ENCODE measurements at places on chromosomes 3 and 15.

DNA sequence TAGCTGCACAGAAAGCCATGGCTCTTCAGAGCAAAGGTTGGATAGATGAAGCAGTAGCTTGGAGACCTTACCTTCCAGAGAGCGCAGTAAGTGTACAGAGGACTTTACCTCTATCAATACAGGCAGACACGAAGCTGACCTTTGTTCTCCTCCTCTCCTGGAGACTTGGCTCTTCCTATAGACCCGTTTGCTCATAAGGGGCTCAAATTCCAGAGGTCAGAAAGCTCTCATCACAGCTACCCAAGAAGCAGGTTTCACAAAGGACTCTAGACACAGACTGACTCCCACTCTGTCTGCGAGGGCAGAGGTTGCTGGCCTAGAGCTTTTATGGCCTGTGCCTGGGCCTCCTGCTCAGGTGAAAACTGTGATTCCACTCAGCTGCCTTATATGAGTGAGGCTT is 35.4 kb upstream of the TOPAZ1 start:
- no peak for DNase-seq

DNA sequence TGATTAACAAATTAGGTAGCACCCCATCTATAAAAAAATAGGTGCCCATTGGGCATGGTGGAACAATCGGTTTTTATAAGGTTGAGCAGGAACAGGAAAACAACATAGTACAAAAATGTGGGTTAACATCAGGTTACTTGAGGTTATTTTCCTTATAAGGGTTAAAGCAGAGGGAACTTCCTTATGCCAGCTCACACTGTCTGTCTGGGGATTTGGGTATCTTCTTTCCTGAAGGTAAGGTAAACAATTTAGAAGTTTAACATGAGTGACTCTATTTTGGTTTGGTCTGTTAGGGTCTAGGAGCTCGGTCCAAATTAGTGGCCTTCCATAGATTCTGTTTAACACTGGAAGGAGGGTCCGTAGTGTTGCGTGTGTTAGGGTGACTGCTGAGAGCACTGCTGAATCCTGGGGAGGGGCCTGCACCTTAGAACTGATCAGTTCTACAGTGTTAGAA is 14.7 kb downstream of the CHD2 start:
- peak; percentile 31 for DNase-seq

GRCh38 chr15:101049282-101049681 is 130.1 kb downstream of the LRRK1 start:
- DNase-seq = no peak

DNA sequence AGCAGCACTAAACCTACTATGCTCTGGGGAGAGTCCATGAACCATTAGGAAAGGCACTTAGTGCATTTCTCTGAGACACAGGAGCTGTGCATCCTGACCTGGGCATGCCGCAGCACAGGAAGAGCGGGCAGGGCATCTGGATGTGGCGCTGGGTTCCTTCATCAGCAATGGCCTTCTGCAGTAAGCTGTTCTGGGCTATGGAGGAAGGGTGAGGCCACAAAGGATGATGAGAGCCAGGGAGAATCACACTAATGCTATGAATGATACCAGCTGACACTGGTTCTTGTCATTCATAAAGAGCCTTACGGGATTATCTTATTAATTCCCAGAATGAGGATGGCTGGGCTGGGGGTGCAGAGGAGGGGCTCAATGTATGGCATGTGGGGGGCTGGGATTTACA is 12.7 kb upstream of the SCN10A start:
- no peak for DNase-seq

GRCh38 chr3:59865351-59865750 is 815.5 kb upstream of the CFAP20DC start:
- DNase-seq = no peak

- DNase-seq = no peak
Observed at GRCh38 chr3:122094125-122094524, 39.0 kb downstream of the CD86 start.

GRCh38 chr3:194503081-194503531 is 16.3 kb upstream of the ATP13A3 start:
- DNase-seq = no peak

DNA sequence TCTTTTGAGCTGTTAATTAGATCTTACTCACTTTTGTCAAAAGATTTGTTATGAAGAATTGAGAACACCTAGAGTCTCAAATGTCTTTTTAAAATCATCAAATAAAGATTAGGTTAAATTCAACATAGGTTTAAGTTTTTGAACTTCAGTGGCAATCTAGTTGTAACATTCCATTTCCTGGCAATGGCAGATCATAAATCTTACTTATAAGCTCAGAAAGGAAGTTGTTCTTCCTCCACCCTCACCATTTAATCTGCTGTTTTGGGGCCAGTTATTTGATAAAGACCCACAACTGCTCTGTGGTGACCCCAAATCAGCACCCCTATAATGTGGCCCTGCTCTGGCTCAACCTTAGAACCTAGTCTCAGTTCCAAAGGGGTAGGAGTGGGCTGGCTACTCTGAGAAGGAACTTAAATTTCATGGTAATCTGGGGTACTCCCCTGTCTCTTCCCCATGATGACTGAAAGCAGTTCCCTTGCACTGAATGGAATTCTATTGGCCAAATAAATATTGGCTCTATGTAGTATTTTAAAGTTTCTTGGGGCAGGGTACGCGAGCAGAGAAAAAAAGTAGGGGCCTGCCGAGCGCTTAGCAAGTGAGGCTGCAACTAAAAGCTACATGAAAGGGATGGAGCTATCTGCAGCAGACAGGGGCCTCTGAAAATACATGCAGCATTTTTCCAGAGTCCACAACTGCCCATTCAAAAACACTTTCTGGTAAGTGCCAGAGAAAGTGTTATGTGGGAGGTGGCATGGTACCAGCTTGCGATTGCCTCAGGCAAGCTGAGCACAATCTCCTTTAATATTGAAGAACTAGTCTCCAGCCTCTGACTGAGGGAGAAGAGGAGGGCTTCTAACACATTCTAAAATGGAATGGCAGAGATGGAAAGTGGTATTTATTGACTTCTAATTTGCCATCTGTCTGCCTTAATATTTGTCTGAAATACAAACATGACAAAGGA is 103.6 kb upstream of the RASGRP1 start:
- no peak for DNase-seq

DNA sequence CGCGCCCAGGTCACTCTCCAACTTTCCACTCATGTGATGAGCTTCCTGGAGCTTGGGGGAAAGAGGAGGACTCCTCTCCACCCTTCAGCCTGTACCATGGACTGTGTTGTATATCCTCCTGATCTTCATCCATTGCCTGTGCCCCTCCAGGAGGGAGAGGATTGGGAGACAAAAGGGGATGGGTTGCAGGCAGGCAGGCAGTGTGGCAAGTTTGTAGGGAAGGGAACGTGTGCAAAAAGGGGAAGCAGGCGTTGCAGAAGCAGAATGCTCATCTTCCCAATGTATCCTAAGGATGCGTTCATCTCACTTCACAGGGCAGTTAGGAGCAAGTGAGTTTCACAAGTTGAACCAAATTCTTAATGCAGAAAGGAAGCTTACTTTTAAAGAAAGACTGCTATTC is 28.1 kb upstream of the GHSR start:
- DNase-seq = no peak

GRCh38 chr3:151276687-151277042 is 1.7 kb downstream of the P2RY14 start:
- DNase-seq = no peak

- DNase-seq = peak; percentile 91
Observed at GRCh38 chr3:65963787-65964677, 74.7 kb downstream of the MAGI1 start.

DNA sequence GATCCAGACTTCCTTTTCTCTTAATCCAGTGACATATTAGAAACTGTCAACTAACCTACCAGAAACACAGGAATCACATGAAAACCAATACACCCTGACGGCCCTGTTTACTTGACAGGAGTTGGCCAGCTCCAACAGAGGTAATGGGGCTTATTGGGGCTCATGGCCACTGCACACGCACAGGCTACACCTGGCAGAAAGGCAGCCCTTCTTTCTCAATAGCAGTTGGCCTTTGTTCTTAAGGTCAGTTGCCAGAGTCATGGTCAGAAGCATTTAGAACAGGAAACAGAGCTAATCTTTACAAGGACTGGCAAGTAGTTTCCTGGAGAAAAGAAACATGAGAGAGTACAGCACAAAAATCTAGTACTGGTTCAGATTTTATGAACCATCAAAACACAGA is 181.8 kb downstream of the MAGI1 start:
- no peak for DNase-seq

- no peak for DNase-seq
Observed at GRCh38 chr3:189570916-189571315, 60.3 kb upstream of the TP63 start.

- no peak for DNase-seq
Observed at GRCh38 chr3:123741041-123741511, 143.1 kb downstream of the MYLK start.

DNA sequence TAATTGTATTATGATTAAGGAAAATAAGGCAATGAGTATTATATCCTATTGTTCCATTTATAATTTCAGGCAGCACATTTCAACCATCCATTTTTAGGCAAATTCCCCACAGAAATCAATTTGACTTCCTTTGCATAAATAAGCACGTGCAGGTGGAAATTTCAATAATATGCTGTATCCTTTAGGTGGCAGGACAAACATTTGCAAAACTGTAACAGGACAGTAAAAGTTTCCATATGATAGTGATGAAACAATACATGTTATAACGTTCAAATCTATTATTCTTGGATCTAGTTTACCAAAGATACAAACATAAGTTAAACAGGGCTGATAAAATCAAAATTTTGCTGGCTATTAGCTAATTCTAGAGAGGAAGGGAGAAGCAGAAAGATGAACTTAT is 8.5 kb downstream of the UACA start:
- no peak for DNase-seq

DNA sequence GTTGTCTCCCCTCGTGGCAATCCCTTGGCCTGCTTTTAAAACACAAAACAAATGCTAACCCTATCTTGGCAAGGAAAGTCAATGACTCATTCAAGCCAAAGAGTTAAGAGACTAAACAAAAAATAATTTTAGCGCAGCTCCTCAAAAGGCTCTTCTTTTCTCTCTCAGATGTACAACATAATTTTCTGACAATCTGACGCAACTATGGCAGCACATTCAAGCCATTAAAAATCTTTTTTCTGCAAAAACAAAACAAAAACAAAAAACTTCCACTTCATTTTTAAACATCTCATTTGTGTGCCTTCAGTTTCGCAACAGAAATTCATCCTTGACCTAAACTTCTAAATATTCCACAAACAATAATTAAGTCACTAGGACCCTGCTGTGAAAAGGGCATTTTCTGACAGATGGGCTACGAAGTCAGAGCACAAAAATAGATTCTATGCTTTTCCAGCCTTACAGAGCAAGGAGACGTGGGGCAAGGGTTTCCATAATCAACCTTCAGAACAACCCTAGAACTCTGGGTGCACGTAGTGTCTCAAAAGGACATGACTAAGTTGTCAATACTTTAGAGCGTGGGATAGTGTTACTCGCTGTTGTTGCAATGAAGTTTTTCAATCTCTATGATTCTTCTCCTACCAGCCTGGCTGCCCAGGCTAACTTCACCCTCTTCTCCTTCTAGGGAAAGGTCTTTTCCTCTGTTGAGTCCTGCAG is 84.3 kb downstream of the MB21D2 start:
- DNase-seq = peak; percentile 67

DNA sequence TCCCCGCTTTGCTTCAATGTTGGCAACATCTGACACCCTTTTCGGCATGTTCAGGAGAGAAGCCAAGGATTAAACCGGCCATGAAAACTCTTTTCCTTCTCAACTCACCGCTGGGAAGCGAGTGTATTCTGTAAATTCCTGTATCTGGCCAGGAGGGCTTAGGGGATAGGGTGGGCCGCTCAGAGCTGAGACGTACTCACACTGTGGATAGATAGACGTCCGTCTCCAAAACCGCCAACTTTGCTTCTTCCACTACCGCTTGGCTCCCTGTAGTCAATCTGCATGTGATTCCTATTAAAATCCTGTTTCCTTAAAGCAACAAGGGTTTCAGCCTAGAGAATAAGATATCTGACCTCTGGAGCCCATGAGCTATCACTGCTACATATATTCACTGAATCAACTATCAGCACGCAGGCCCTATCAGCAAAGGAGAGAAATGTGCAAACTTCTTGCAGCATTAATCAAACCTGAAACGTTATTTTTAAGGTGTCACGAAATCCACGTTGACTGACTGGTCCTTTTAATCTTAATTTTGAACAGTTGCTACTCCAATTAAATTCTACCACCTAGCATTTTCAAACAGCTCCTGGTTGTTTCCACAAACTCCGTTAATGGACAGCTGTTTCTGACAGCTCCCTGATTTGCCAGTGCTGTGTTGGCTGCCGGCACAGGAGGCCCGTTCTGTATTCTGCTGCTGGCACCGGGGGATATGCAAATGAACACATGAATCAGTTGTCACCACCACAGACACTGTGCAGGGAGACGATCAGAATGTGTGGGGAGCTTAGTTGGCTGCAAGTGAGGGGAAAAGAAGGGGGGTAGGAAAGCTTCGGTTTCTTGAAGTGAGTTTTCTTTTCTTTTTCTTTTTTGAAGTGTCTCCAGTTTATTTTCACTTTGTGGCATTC is 438.9 kb upstream of the ARRDC4 start:
- DNase-seq = no peak

GRCh38 chr3:194715022-194715800 is 29.5 kb downstream of the FAM43A start:
- DNase-seq = no peak
